ENCODE measurements at places on chromosomes 4 and X. TPM values are rescaled to one million over a fixed set of nuclear protein-coding genes. Genes with fewer than 3 reads are reported as not detected.

Gene POU3F4
- 0.10 TPM for total RNA-seq

- no peak for DNase-seq
Measured at GRCh38 chrX:85620466-85620865, 241.0 kb upstream of the POF1B start.

DNA sequence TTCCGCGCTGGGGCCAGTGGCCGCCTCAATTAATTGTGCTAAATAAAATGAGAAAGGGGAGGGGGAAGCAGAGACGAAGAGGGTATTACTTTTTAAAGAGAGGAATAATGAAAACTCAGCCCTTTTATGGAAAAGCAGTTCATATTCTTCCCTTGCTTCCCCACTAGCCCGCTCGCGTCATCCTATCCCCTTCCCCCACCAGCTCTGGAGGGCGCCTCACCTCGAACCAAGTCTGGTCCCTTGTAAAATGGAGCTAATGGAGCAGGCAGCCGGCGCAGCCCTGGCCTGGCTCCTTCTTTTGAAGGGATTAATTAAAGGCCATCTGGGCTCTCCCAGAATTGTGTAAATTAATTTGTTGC, 511 bp upstream of the NKX6-1 start:
- no peak for DNase-seq

Gene TCEAL5
- total RNA-seq, result 1.1 TPM

GRCh38 chrX:13688958-13689740, at the start of gene RAB9A:
Gene RAB9A (plus strand): TSS chrX:13689128. CDS start chrX:13708747, 19,619 bp downstream.
- DNase-seq, result peak; percentile 59

DNA sequence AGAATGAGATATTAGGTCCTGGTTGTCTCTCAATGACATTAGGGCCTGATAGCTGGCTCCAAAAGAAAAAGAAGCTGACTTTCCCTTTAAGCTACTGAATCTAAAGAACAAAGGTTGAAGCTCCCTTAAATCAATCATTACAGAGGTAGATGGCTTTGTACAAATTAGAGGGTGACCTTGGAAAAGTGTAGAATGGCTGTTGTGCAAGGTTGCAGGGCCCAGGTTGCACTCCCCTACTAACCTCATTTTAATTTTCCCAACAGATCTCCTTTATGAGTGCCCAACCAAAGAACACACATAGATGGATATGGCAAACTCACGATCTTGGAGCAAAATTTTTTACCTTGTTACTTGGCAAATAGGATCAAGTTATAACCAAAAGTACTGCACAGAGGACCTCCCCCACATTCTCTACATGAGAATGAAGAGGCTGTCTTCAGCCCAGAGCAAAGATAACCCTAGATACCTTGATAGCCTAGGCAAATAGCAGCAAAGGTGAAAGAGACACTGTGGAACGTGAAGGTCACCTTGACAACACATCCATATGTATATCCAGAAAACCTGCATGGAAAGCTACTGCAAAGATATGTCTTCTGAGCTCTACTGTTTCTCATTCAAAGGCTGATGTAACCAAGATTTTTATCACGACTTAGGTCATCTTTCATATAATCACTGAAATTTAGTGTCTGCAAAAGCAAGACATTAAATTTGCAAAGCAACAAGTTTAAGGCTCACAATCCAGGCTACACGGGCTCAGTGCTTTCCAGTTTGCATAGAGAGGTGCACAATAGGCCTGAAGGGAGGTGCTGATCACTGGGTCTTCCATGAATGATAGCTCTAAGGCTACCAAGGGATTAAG, 23.0 kb downstream of the KLB start:
- DNase-seq, result no peak

DNA sequence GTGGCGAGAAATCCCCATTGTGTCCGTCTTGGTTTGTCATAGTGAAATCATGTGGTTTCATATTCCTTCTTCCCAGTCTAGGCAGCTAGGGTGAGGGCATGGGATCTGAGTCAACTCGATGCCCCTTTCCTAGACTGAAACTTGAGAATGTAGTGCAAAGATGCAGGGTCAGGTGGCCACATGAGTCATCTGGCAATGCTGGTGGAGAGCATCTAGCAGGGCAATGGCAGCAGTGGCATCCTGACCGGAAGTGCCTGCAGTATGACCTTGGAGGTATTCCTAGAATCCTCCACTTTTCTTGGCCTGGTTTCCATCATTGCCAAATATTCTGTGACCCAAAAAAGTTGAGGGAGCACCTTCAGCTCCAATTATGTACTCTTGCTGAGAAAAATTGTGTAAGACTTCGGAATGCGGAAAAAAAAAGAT, 39.1 kb upstream of the TMEM184C start:
- DNase-seq, result no peak

Gene SPANXA1
- total RNA-seq, result not detected

DNA sequence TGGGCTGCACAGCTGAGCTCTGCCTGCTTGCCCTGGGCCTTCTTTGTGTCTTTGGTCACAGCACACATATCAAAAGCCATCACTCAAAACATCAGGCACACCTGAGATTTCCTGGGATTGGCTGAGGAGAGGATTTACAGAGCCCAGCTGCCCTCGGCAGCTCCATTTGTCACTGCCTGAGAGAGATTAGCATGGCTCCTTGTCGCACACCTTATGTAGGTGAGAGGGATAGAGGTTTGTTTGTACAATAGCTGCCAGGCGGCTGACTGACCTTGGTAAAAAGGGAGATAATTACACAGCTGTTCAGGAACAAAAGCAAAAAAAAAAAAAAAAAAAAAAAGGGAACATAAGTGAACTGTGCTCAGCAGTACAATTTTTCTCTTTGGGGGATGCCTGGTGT, 63.2 kb downstream of the MGST2 start:
- no peak for DNase-seq

- no peak for DNase-seq
Measured at GRCh38 chr4:42673082-42673425, 16.1 kb upstream of the ATP8A1 start.

Gene HELT
- total RNA-seq, result 0.30 TPM

Gene BEX5
- 1.9 TPM for total RNA-seq

- peak; percentile 78 for DNase-seq
Measured at GRCh38 chr4:173522160-173522950, 7.7 kb downstream of the HAND2 start.

Gene P2RY4
- 0.69 TPM for total RNA-seq

- DNase-seq, result peak; percentile 34
Measured at GRCh38 chr4:185204238-185204910, 574 bp upstream of the CFAP97 start.

Gene FAM241A
- total RNA-seq, result 2.9 TPM

- peak; percentile 65 for DNase-seq
Measured at GRCh38 chr4:88219099-88219498, 60.7 kb upstream of the ABCG2 start.

- no peak for DNase-seq
Measured at GRCh38 chrX:68947882-68948605, 119.2 kb downstream of the EFNB1 start.

Gene ATP6AP2
- 72.8 TPM for total RNA-seq

DNA sequence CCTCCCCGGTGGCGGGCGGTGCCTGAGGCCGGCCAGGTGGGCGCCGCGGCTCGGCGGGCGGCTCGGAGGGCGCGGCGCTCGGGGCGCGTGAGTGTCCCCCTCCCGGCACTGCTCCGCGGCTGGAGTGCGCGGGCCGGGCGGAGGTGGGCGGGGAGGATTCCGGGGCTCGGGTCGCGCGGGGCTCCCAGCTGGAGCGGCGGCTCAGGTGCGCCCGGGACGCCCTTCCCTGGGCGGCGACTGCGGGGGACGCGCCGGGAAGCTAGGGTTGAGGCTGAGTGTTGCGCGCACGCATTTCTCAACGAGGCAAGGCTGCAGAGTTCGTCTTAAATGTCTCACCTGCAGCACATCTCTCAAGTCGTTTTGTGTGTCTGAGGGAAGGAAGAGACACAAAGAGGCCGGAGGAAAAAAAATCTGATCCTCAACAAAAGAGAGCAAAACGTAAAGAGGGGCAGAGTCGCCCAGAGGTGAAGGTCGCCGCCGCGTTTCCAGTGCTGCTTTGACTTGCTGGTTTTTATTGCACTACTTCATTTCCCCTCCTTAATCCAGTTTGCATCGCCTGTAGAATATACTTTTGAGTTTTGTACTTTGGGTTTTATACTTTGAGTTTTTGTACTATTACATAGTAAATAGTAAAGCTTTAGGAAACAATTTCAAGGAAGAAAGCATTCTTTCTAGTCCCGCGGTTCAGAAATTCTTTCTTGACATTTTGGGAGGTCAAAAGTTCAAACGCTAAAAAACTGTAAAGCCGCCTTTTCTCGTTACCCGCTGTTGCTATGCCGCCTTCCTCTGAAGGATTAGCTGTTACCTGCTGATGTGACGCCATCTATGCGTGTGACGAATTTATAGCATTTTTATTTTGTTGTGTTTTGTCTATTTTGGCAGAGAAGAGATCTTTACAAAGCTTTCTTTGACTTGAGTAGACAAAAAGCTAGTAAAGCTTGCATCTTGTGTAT, 106.5 kb upstream of the STOX2 start:
- DNase-seq, result no peak

Gene SMR3B
- total RNA-seq, result not detected

GRCh38 chr4:8558080-8558960, 21.9 kb upstream of the GPR78 start:
- no peak for DNase-seq

GRCh38 chrX:11346121-11346682, 53.0 kb downstream of the AMELX start:
- DNase-seq, result peak; percentile 37

Gene BTC
- 4.1 TPM for total RNA-seq

DNA sequence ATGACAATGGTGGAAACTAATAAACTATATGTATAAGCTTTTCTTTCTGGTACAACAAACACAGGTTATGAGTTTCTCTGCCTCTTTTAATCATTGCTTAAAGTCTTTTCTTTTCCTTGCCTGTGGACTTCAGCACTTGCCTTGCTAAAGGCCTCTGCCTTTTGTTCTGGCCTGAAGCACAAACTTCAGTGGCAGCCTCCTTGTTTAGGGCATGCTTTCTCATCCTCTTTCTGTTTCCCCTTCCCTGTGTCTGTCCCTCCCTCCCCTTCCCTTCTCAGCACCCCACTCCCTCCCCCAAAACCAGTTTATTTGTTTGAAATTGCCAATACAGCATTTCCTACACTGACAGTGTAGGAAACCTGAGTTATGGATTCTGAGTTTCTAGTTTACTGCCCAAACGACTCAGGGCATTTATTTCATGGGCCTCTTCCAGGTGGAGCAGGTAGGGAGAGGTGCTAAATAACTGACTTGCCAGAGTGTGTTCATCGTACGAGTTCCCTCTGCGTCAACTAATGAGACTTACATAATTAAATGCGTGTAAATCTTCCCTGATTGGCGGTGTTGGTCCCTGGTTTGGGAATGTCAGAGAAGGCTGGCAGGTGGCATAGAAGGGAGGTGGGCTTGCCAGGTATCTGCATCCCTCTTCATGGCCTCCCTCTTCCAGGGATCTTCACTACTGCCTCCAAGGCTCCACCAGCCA, 311.0 kb downstream of the FBXW7 start:
- DNase-seq, result no peak

DNA sequence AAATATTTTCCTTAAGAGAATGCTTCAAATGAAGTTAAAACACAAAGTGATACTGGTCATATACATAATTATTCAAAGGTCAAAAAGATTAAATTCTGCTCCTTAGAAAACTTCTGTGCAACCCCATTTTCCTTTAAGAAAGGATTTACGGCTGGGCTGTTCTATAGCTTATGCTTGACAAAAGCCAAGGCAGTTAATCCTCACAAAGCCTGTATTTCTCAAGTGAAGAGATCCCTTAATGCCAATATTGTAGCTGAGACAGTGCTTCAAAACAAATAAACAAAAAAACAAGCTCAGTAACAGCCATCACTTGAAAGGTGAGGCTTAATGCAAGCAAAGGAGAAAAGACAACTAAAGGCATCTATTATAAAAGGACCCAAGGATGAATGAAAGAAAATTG, 42.5 kb downstream of the BTC start:
- no peak for DNase-seq

DNA sequence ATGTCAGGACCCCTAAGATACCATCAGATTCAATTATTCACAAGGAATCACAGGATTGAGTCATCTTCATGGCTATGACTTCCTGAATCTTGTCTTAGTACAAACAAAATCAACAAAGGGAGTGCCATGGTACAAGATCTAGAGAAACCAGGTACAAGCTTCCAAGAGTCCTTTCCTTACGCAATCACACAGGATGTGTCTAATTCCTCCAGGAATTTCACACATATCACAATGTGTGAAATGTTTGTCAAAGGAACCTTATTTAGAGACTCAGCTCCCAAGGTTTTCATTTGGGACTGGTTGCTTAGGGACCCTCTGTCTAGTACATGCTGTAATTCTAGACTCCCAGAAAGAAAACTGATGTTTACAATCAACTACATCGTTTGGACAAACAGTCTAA, 83.0 kb downstream of the MAB21L2 start:
- DNase-seq, result no peak

GRCh38 chr4:147583876-147584275, 33.3 kb upstream of the TMEM184C start:
- no peak for DNase-seq

Gene VCX3B
- not detected for total RNA-seq

Gene FDCSP
- total RNA-seq, result not detected

Gene ACE2
- not detected for total RNA-seq

Gene DCX
- 2.4 TPM for total RNA-seq

Gene PIN4
- total RNA-seq, result 7.8 TPM

Gene SULT1B1
- total RNA-seq, result 1.8 TPM

Gene PNCK
- 0.99 TPM for total RNA-seq

Measured in skin of body (tissue), 3 donors.